ENCODE measurements at places on chromosomes 3 and 15.

- DNase-seq: no peak
These were observed 437.7 kb downstream of the RAP2B start for GRCh38 chr3:153599685-153600084.

DNA sequence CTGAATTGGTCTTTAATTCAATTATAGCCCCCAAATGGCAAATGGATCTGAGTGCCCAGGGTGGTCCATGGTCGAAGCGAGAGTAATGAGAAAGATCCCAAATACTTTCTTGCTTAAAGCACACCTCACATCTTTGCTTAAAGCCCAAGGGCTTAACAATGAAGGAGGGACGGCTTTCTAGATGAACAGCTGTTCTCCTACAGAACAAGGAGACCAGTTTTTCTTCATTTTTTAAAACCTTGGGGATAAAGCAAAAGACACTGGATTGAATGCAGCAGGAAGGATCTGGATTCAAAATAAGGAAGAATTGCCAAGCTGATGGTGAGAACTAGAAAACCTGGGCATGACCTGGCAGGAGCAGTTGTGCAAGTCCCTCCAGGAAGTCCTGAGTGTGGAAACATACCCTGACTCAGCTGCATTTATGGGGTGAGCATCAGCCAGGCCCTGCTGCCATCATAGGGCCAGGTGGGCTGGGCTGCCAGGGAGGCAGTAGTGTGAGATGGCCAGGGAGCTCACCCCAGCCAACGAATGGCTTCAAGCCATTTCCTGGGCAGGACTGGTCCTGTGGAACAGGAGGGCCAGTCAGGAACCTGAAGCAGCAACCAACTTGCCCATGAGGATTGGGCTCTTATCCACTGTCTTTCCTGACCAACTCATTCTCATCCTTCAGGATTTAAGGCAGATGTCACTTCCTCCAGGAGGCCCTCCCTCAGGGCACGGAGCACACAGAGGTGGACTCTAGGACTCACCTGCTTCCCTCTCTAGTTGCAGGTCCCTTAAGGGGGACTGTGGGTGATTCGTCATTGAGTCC is 18.4 kb upstream of the RHCG start:
- no peak for DNase-seq

DNA sequence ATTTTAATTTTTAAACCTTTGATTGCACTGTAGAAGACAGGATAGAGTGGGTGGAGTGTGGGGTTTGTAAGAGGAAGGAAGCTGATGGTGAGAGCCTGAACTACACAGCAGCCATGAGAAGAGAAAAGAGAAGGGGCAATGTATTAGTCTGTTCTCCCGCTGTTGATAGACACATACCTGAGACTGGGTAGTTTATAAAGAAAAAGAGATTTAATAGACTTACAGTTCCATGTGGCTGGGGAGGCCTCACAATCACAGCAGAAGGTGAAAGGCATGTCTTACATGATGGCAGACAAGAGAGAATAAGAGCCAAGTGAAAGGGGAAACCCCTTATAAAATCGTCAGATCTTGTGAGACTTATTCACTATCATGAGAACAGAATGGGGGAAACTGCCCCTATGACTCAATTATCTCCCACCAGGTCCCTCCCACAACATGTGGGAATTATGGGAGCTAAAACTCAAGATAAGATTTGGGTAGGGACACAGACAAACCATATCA is 37.3 kb downstream of the STARD5 start:
- DNase-seq: no peak

DNA sequence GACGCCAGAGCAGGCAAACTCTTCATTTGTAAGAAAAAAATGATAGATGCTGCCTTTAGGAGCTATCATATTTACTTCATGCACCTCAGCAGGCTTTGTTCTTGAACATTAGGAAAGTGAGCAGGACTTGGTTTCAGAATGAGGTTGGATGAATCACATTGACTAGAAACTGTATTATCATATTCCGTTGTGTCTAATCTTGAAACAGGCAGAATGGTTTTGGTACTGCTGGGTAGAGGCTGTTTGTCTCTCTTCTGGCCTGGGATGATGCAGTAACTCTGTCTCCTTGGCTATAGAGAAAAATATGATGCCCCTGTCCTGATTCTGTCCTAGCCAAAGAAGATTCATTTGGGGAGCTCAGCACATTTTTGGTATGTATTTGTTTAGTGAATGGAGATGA is 344.2 kb upstream of the GRM7 start:
- DNase-seq: no peak

GRCh38 chr15:38750786-38751185 is 186.2 kb upstream of the RASGRP1 start:
- DNase-seq: no peak

GRCh38 chr3:48514431-48515227 is 10.7 kb upstream of the SHISA5 start:
- no peak for DNase-seq

DNA sequence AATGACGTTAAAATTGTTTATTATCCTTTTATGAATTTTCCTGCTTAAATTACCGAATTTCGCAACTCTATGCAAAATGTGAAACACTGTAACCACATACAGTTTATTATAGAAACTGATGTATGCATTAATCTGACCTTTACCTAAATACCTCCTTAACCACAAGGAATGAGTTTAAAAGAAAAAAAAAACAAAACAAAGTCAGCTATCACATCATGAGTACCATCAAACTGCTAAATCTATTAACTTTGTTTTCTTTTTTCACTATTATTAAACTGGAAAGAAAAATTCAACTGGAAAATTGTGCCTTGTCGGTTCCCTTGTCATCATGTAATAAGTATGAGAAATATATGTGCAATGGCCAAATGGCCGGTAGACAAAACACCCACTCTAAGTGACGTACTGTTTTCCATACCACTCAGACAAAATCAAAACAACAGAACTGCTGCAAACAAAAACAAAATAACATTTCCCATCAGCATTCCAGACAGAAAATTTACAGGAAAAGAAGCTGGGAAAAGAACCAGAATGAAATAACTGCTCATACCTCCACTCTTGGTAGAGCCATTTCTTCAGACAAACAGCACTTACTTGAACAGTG is 415.3 kb downstream of the FOXP1 start:
- no peak for DNase-seq

DNA sequence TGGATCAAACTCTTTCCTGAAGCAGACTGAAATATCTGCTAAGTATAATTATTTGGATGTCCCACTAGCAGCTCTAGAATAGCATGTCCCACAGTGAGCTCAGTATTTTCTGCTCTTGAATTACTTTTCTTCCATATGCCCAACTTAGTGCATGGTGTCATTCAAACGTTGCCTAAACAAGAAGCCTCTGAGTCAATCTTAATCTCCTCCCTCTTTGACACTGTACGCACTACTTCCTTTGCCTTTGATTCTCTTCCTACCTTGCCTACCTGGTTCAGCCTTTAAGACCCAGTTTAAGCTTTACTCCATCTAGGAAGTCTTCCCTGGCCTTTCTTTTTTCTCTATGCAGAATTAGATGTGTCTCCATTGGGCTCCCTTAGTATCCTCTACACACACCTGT is 54.5 kb downstream of the SEC22A start:
- no peak for DNase-seq

- peak; percentile 58 for DNase-seq
These were observed 17.2 kb downstream of the SPTBN5 start for GRCh38 chr15:41876689-41877088.

GRCh38 chr15:40238532-40239403 is at the start of gene PAK6:
TSS of gene PAK6 (plus strand) at chr15:40239063. CDS start at chr15:40264786, 25,723 bp downstream.
- peak; percentile 64 for DNase-seq

DNA sequence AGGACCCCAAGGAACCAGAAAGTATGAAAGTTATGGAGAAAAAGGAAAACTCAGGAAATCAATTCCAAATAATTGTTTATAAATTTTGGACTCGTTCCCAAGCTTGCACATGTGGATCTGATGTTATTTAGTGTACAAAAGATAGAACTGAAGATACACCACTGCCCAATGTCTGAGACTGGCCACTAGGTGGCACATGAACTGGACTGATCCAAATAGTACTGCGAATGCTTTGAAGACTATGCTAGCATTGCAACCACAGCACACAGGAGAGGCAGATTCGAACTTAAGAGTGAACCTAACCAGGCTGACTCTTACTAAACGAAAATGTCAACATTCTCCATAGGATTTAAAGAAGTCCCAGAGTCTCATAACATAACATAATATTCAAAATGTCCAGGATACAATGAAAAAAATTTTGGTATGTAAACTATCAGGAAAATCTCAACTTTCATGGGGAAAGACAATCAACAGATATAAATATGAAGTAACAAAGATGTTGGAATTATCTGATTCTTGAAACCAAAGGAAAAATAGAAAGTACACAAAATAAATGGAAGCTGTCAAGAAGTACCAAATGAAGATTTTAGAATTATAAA is 596.7 kb downstream of the FGF12 start:
- peak; percentile 66 for DNase-seq

DNA sequence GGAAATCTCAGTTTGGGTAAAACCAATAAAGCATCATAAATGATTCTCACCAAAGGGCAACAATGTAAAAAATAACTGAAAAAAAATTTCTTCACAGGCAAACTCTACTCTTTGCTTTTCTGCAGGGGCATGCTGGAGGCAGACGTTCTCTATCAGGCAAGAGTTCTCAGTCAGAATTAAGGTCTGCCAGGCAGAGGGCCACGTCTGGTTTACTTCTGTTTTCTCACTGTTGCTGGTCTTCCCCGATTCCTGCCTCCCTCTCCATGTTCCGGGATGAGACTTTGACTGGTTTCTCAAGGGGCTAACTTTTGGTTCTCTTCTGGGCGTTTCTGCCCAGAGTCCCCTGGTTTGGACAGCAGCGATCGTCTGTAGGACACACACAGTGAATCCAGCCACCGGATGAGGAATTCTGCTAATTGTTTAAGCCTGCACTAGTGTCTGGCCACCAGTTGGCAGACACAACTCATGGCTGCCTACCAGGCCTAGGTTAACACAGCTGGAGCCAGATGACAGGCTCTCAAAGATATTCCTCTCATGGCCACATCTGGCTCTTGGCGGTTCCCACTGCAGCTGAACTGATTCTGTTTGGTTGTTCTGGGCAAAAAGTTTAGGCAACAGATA is 273.1 kb downstream of the FOXP1 start:
- no peak for DNase-seq

- DNase-seq: no peak
These were observed 10.3 kb downstream of the PRR20G start for GRCh38 chr3:127277561-127277960.

DNA sequence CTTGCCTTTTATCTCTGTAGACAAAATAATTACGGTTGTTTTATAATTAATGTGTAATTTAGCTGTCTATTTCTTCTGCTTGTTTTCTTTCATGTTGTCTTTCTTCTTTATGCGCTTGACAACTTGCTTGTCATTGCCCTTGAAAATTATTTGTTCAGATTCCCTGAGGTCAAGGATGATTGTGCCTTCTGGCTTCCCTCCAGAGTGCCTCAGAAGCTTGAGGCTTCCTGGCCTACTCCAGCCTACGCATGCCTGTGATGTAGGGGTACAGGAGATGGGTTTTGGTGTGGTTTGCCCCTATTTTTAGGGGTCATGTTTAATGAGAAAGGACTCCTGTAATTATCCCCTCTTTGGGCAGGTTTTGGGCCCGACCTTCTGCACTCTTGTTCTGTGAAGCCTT is 231.5 kb downstream of the SV2B start:
- DNase-seq: peak; percentile 81

GRCh38 chr3:98695796-98696195 is 67.3 kb upstream of the ST3GAL6 start:
- DNase-seq: no peak

DNA sequence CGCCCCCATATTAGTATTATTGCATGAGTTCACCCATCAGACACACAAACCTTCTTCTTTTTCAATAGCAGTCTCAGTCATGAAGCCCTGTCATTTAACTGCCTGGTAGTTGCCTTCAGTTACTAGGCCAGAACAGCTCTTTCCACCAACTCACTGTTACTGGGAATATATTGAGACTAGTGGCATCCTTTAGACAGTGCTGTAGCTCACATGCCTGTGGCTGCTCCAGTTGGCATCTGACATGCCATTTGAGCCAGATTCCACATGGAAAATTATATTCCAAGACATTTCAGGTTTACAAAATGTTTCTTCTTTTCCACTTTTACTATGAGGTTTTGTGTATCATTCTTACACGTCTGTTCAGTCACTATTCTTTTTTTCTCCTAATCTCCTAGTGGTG is 146.1 kb downstream of the GHSR start:
- no peak for DNase-seq
